ENCODE measurements at places on chromosomes 1 and 21.
A peak's percentile ranks its signal among the peaks of the same experiment; 100 is the strongest.

GRCh38 chr21:31892686-31893085, 19.9 kb downstream of the HUNK start:
- no peak for DNase-seq

DNA sequence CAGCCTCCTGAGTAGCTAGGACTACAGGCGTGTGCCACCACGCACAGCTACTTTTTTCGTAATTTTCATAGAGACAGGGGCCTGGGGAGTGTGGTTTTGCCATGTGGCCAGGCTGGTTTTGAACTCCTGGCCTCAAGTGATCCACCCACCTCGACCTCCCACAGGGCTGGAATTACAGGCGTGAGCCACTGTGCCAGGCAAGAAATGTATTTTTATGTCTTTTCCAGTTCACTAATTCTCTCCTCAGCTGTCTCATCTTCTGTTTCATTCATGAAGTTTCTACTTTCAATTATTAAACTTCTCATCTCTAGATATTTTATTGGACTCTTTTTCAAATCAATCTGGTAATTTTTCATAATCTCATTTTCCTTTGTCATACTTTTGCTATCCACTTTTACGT, 72.1 kb upstream of the DISP3 start:
- no peak for DNase-seq

DNA sequence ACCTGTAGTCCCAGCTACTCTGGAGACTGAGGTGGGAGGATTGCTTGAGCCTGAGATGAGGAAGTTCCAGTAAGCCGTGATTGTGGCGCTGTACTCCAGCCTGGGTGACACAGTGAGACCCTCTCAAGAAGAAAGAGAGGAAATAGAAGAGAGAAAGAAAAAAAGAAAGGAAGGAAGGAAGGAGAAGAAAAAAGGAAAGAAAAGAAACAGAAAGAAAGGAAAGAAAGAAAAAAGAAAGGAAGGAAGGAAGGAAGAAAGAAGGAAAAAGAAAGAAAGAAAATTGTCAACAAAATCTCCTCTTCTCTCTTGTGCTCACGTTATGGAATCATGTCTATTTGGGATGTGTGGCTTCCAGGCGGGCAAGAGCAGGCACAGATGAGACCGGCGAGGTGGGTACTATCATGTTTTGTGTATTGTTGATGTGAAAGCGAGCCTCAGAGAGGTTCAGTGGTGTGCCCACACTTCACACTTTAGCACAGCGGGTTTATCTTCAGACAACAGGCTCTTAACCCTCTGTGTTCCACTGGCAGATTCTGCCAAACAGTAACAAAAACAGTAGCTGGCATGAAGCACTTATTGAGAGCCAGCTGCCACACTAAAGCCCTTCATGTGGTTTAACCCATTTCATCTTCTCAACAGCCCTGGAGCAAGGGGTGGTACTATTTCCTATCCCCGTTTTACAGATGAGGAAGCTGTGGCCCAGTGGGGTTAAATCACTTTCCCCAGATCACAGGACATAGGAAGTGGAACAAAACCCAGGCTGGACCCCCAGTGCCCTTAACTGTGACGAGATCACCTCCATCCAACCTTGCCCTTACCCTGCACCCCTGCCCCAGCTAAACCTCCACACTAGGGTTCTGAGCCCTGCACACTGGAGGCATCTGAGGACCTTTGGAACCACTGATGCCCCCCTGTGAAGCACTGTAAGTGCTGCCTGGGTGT, 94.7 kb upstream of the TARDBP start:
- no peak for DNase-seq

DNA sequence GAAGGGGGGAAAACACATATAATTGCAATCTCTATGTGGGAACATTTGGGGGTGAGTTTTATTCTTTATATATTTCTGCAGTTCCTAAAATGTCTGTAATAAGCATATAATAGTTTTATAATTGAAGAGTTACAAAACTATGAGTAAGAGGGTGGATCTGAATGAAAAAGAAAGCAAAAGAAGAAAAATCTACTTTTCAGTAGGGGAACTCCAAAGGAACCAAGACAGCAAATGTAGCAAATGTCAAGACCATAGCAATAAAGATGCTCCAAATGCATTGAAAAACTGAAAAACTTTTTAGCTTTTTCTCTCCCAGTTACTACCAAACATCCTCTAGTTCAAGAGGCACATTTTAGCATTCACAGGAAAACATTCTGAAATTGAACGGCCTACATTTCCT, 434.8 kb downstream of the LMO4 start:
- no peak for DNase-seq

DNA sequence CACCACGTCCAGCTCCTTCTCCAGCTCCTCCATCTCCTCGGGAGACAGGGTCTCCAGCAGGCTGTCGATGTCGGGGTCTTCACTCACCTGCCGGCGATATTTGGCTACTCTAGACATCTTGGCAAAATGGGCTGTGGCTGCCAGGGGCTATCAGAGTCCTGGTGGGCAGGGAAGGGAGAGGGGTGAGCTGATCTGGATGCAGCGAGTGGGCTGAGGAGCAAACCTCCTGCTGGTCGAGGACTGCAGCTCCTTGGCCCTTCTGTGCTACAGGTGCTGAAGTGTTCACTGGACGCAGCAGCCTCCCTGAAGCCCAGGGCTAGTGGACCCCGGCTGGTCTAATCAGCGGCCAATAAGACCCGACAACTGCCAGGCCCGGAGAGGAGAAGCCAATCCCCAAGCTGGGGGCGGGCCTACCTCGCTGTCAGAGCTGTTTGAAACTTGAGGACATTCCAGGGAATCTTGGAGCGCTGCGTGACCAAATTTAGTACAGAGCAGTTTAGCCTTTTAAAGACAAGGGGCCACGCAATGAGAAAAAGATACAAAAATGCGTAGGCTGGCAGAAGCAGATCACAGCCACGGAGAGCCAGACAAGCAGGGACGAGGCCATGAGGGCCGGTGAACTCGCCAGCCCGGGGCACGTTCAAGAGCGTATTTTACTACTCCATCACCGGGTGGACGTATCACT, at the start of gene LMOD1:
Gene LMOD1, minus strand, starts transcription at position 325 of the 685 bp plus-strand sequence. Its CDS starts 208 bp downstream, at position 117.
- DNase-seq = peak; percentile 25

- DNase-seq = no peak
Measured at GRCh38 chr1:6614019-6614928, 743 bp downstream of the PHF13 start.

GRCh38 chr1:11786168-11786567, 19.6 kb downstream of the MTHFR start:
- DNase-seq = no peak

DNA sequence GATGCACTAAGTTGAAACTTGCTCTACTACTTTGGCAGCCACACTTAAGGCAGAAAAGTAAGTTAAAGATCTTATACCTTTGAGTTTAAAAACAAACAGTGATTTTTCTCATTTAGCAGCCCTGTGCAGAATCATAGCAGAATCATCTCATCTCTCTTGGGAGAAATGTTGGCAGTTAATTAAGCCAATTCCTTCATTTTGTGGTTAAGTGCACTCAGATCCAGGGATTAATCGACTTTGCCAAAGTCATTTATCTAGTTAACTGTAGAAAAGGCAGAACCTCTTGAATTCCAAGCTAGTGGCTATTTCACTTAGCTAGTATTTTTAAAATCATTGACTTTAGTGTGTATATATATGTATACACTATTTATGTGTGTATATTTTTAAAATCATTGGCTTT, 125.0 kb downstream of the GPR52 start:
- DNase-seq = no peak

GRCh38 chr1:65505547-65506300, 85.3 kb downstream of the LEPR start:
- DNase-seq = no peak

GRCh38 chr1:209808059-209808581, 2.2 kb upstream of the IRF6 start:
- peak; percentile 29 for DNase-seq

- DNase-seq = no peak
Measured at GRCh38 chr1:107141491-107142126, 770 bp downstream of the NTNG1 start.

DNA sequence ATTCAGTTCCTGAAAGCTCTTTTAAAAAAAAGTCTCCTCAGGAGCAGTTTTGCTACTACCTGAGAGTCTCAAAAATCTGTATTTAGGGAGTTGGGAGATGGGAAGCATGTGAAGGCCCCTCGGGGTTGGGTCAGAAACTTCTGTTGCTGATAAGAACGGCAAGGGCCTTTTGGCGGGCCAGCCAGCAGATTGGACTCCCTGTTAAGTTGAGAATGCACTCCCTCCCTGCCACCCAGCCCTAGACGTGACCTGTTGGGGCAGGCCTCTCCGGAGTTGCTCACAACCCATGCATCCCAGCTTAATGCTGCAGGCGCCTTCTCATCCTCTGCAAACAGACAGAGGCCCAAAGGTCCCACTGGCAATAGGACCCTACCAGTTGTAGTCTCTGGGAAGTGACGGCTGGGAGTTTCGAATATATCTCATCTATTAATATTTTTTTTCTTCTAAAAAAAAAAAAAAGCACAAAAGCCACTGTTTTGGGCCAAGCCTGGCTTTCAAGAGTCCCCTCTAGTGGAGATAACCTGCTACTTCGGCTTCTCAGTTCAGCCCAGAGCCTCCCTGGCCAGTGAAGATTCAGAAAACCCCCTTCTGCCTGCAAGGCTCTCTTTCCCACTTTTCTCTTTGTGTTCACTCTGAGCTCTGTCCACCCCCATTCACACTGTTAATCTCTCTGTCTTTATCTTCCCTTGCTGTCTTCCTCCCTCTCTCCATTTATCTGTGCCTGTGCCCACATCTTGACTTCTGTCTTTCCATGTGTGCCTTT, 5.3 kb downstream of the PLXNA2 start:
- DNase-seq = peak; percentile 47

GRCh38 chr21:31176080-31176551, 137.8 kb upstream of the KRTAP19-8 start:
- DNase-seq = no peak

GRCh38 chr1:155013632-155014031, 11.0 kb downstream of the ZBTB7B start:
- DNase-seq = no peak

DNA sequence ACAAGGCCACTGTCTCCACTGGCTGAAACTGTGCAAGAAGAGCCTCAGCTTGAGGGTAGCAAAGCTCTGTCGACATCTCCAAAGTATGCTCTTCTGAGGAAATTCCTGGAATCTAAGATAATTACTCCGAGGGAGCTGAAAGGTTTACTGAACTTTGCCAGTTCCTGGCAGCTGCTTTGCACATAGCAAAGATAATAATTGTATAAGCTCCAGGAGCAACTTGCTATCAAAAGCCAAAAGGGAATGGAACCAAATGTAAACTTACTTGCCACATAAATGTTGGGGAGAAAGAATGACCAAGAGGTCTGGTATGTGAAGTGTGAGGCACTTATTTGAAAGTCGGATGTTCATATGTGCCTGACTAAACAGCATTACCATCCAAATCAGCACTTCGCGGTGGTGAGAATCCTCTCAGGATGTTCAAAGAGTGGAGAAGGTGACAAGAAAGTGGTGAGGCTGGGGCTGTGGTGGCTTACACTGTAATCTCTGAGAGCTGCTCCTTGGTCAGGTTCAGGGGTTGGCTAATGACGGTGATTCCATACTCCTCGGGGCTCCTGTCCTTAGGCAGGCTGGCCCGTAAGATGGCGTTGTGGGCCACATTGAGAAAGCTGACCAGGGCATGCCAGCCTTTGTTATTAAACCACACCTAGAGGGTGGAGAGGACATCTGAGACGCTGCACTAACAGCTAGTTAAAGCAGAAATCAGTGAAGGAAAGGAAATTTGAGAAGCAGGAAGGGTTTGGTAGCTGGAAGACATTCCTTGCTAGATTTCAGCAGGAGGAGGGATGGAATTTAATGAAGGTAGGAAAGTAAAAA, 100.0 kb downstream of the ABCA4 start:
- DNase-seq = no peak

GRCh38 chr1:213162862-213163261, 111.8 kb downstream of the RPS6KC1 start:
- no peak for DNase-seq

DNA sequence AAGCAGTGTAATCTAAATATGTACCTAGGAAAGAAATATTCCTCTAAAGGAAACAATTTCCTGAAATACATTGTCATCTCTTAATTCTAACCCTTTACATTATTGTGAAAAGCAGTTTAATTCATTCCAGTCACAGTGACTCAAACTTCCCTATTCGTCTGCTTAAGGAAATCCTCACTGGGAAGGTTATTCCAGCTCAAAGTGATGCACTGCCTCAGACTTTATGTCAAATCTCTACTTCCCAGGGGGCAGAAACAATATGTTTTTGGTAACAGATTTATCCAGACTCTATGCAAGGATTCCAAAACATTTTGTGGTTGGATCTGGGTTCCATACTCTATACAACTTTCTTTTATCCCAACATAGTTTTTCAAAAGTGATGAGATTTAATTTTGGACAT, 145.2 kb downstream of the NTMT2 start:
- DNase-seq = no peak

DNA sequence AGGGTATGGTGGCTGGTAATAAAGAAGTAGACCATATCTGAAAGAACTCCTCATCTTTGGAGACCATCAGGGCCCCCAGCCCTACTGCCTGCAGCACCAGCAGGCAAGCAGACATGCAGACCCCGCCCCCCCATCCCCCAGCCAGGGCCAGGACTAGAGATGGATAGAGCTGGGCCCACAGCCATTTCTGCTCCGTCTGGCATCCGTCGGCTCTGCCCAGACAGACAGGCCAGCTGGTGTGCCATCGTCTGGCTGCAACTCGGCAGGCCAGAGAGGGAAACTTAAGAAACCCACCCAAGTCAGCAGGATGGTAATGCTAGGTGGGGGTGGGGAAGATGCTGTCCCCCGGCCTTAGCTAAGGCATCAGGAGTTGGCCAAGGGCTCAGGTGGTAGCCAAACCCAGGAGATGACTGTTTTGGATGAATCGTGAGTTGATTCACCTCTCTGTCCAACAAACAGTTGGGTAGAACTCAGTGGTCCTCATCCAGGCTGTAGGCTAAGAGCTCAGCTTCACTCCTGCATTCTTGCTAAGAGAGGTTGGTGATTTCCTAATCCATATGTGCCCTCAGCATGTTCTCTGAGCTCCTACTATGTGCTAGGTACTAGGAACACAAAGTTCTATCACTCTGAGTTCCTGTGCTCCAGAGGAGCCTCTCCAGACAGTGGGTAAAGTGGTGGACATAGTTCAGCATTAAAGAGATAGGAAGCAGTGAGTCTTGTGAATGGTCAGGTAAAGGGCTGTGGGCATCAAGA, 23.2 kb upstream of the TMEM222 start:
- no peak for DNase-seq

DNA sequence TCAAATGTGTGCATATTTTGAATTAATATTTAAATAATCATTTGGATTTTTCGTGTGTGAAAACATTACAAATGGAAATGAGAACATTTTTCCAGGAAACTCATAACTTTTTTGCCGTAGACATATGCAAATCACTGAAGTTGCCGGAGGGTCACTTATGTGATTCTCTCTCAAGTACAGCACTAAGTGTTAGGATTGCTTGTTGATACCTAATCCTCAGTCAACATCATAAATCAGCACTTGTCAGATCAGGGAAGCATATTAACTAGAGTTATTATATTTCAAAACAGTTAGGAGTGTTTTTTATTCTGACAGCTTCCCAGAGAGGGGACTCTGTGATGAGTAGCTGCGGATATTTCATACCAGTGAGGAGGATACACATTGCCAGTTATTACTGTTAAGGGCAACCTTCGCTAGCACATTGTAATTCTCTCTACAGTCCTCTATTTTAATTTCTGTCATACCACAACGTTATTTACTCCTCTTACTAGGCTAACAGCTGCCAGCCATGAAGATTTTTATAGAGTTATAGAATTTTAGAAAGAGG, 41.5 kb downstream of the NCAM2 start:
- DNase-seq = no peak

Data from NCI-H1436 (cell line).